Activated CD4-positive, CD25-positive, alpha-beta regulatory T cell (primary cell): ENCODE measurements at places on chromosomes 4 and X.

- no peak for DNase-seq
These were observed 129.8 kb downstream of the PTTG2 start for GRCh38 chr4:38089961-38090360.

DNA sequence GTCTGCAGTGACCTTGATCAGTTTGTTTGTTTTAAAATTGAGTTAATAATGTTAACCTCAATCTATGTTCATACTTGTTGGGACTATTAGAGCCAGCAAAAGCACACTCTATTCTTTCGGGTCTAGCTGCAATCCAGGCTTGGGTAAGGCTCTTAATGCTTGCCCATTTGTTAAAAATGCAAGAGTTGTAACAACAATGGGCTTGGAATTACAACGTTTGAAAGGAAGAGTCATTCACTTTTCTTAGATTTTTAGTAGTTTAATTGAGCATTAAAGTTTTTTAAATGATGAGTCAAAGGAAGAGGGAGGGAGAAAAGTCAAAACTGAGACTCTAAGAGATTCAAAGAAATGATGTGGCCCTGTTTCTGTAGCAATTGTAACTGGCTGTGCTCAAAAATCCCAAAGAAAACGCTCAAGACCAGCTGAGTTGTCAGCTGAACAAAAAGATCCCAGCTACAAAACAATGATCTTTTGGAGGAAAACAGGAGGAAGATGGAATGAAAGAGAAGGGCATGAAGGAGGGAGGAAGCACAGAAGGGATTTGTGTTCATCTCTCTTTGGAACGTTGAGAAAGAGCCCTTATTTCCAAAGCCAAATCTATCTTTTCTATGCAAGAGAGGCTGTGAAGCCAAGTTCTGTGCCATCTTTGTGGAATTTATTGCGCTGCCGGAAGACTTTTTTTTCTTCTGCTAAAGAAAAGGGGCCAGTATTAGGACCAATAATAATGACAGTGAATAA lies 5.5 kb downstream of the SCD5 start:
- no peak for DNase-seq

- no peak for DNase-seq
These were observed 84.0 kb downstream of the NAA11 start for GRCh38 chr4:79241846-79242245.

DNA sequence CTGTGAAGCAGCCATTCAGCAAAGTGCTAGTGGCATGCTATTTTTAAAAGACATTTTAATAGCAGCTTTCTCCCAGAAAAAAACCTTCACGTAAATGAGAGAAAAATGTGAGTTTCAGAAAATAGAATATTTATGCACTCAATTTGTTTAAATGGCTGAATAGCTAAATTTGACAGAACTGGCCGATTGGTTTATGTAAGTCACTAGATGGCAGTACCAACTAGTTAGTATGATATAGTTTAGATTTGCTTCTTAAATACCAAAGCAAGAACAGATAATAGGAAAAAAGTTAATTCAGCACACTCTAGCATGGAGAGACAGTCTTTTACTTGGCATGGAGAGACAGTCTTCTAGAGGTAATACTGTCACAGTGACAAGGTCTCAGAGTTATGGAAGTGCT lies 250.1 kb downstream of the SNCA start:
- no peak for DNase-seq

- peak; percentile 17 for DNase-seq
These were observed 496 bp upstream of the GAB1 start for GRCh38 chr4:143335979-143336780.

- no peak for DNase-seq
These were observed 2.1 kb upstream of the DHRSX start for GRCh38 chrX:2502668-2503519.

DNA sequence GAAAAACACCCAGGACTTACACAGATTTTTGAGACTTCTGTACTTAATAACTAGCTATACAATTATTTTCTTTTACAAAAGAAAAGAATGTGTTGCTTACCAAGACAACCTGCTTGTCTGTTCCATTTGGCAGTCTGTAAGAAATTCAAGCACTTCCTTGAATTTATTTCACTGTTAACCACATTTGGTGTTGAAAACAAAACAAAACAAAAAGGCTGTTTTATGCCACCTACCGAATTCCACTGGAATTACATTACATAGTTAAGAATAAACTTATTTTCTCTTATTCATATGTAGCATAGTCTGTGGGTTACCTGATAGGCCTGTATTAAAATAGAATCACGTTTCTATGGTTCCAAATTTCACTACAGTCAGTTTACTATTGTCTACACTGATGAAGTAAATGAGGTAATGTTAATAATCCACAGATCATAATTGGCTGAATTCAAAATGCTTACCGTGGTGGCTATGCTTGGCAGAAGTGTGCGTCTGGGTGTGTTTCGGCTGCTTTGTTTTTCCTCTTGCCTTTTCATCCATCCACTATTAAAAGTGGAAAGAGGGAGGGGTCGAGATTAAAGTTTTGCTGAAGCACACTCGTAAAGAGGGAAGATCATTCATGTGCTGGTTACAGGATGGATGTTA lies at the start of gene TLR1:
Gene TLR1 (minus strand): TSS at position 138 of the 642 bp plus-strand sequence. CDS start 5,960 bp downstream, outside the sequence.
- DNase-seq: no peak

DNA sequence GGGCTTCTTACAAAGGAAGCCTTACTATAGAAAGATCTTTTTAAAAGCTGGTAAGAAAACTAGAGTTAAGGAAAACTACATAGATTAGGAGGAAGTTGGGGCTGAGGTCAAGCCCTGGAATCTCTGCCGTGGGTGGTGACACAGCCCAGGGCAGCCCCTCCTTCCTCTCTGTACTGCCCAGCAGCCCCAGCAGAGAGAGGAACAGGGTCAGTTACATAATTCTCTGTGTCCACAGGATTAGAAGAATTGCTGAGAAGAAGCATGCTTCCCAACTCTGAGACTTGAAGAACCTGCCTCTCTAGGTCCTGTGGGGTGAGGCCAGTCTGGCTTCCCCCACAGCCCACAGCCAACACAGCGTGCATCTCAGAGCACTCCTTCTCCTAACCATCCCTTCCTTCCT lies 9.2 kb upstream of the ABLIM2 start:
- DNase-seq: no peak

DNA sequence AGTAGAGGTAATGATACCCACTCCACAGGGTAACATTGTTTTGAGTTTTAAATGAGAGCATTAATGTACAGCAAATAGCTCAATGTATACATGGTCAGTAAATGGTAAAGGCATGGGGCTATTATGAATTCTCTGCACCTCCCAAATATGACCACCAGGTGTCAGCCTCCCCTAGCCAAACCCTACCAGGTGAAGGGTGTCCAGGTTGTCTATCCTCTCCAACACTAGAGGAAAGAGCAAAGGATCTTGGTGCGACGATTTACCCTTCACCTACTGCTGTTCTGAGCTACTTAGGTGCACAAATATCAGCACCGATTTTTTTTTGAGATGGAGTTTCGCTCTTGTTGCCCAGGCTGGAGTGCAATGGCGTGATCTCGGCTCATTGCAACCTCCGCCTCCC lies 26.5 kb upstream of the XIAP start:
- peak; percentile 4 for DNase-seq

- DNase-seq: no peak
These were observed 99.8 kb upstream of the CASK start for GRCh38 chrX:42023122-42023521.

GRCh38 chr4:4969298-4969697 lies 50.0 kb downstream of the CYTL1 start:
- DNase-seq: no peak

DNA sequence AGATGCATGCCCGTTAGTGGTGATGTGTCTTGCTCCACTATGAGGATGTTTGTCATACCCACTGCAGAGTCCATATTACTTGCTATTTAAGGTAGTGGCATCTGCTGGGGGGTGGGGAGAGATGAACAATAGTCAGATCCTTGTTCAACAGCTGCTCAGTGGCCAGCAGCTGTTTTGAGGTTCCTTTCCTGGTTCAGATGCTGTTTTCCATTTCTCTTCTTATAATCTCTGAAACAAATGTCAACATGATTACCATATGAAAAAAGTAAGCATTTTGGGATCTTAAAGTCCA lies 1567.9 kb upstream of the TENM3 start:
- DNase-seq: no peak

DNA sequence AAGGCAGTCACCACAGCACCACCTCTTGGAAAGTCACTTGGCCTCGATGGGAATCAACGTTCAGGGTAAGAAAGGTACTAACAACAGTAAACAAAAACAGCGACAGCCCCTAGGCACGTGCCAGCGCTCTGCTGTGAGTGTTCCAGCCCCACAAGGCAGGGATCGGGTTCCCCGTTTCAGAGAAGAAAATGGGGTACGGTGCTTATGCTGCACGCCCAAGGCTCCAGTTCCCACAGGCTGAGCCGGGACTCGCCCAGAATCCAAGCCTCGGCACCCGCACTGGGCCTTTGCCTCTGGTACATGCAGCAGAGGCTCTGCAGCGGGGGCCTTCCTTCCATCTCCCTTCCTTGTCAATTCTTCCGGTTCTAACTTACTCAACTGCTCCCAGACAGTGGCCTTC lies 37.3 kb downstream of the WDR1 start:
- DNase-seq: no peak

- no peak for DNase-seq
These were observed 36.1 kb upstream of the DOCK11 start for GRCh38 chrX:118459494-118459893.

DNA sequence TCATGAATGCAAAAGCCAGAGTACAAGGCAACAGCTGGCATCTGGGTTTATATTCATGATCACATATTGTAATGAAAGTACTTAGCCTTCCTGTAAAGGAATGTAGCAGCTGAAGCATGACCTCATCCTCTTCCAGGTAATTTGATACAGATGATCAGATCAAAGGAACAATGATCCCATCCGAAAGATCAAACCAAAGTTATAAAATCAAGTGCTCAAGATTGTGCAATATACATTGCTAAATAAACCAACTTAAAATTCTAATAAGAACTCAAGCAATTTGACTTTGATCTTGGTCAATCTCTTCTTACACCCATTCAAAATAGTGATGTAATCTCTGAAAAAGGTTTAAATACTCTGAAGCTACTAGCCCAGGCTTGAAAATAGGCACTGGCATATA lies 113.1 kb upstream of the INPP4B start:
- no peak for DNase-seq

- no peak for DNase-seq
These were observed 268.7 kb downstream of the SPOCK3 start for GRCh38 chr4:166965562-166965961.

GRCh38 chrX:132369617-132370326 lies 119.1 kb downstream of the MBNL3 start:
- DNase-seq: no peak

GRCh38 chr4:20318001-20318908 lies 66.5 kb downstream of the SLIT2 start:
- no peak for DNase-seq

DNA sequence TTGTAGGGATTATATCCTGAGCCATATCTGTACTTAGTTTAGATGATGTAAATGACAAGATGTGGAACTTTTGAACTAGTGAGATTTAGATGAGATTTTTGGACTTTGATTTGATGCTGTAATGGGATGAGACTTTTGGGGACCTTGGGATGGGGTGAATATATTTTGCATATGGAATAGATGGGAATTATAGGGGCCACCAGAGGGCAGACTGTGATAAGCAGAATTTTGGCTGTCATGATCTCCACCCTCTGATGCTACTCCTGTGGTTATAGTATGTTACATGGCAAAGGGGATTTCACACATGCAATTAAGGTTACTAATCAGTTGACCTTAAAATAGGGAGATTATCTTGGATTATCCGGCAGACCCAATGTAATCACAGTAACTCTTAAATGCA lies 214.0 kb upstream of the NHS start:
- no peak for DNase-seq

DNA sequence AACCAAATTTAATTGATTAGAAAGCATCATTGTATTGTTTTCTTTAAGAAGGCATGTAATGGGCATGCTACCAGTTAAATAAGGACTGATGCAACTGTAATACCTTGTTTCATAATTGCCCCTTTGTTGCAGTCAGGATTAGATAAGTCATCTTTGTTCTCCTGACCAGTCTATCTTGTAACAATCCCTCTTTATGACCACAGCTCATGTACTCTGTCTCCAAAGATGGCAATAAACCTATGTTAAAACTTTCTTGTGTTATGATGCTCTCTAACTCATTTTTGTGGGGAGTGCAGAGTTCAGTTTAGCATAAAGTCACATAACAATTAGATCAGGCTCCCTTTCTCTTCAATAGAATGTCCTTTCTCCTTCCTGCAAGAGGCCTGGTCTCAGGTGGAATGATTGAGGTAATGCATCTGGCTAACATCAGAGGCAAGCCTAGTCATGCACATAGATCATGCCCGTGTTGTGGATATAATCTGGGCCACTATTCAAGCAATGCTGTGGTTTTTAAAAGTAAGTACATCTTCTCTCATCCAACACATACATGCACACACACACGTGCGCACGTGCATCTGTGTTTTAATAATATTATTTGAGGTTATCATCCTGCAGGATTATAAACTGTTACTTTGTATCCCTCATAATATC lies 45.6 kb downstream of the TMEM154 start:
- DNase-seq: no peak

GRCh38 chr4:174629265-174629664 lies 107.0 kb upstream of the HPGD start:
- no peak for DNase-seq

DNA sequence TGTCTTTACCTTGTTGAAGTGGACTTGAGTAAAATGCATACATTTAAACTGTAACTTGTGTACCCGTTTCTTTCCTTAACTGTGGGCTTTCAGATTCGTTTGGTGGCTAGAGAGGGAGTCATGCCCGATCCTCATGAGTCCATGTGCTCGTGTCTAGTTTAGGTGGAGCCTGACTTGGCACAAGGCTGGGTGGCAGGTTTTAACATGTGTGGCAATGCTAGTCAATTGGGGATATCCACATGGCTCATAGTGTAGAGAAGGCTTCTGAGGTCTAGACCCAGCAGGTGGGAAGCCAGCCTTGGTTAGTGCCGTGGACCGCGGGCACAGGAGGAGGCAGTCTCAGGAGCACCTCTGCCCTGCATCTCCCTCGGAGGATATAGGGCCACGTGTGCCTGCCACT lies 48.5 kb upstream of the CLCN4 start:
- DNase-seq: no peak

GRCh38 chrX:133633162-133633561 lies 217.9 kb upstream of the GPC4 start:
- DNase-seq: no peak

- DNase-seq: peak; percentile 44
These were observed 28.8 kb upstream of the SOWAHD start for GRCh38 chrX:119729408-119730201.

DNA sequence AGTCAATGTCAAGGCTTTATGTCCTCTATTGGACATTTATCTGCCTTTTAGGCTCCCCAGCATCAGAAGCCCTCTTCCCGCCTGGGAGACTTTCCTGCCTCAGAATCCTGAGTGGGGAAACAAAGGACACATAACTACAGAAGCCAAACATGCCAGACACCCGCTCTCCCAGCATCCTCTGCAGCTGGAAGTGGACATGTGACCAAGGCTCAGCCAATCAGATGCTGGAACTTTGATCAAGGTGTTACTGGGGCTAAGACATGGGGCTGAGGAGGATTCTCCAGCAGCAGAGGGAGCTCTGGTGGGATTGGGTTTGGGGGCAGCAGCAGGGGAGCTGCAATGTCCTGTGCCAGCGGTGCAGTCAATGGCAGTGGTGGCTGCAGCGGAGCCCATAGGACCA lies 19.5 kb downstream of the SLC2A9 start:
- DNase-seq: no peak
